ENCODE measurements at places on chromosomes 6 and 20. TPM values are rescaled to one million over a fixed set of nuclear protein-coding genes. Genes with fewer than 3 reads are reported as not detected.

- DNase-seq = peak; percentile 67
- no peak overlapping the region for H3K4me3 ChIP-seq
- H3K4me1 ChIP-seq = peaks cover 79% of the 10 kb centered on the region
- H3K27ac ChIP-seq = peak overlapping the region; percentile 84
These were observed 35.4 kb upstream of the PIM1 start for GRCh38 chr6:37134396-37135191.

- H3K36me3 ChIP-seq = peaks cover 5% of the 10 kb centered on the region
- no peaks in the 10 kb centered on the region for H3K27me3 ChIP-seq
- no peak overlapping the region for H3K4me3 ChIP-seq
- no peak for DNase-seq
- H3K4me1 ChIP-seq = no peaks in the 10 kb centered on the region
- no peak overlapping the region for H3K27ac ChIP-seq
These were observed 25.6 kb downstream of the FUCA2 start for GRCh38 chr6:143485967-143486366.

DNA sequence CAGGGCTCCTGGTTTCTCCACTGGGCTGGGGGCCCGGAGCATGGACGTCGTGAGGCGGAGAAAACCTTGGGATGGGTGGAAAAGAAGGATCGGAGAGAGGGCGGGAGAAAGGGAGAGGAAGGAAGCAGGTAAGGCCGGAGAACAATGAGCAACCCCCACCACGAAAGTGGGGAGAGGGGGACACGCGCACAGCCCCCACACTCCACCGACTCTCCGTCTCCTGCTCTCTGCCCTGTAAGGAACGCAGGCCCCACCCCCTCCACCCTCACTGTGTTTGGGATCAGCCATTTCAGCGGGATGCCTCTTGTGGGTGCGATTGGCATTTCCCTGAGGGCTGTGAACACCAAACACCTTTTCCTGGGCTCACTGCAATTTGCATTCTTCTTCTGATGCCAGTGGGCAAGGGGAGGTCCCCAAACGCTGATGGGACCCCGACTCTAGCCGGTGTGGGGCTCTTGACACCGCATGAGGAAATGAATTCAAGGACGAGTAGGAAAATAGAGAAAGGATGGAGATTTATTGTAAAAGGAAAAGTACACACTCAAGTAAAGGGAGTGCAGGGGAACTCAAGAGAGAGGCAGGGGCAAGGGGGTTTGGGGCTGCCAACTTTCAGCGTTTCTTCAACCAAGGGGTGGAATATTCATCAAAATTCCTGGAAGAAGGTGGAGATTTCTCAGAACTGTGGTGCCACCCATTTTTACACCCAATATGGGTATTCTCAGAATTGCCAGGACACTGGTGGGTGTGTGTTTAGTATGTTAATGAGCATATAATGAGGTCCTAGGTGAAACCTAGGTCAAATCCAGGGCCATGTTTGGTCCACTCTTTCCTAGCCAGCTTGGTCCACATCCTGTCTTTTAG, 13.1 kb upstream of the RAET1L start:
- no peaks in the 10 kb centered on the region for H3K36me3 ChIP-seq
- H3K27ac ChIP-seq = no peak overlapping the region
- DNase-seq = no peak
- peaks cover 63% of the 10 kb centered on the region for H3K27me3 ChIP-seq

DNA sequence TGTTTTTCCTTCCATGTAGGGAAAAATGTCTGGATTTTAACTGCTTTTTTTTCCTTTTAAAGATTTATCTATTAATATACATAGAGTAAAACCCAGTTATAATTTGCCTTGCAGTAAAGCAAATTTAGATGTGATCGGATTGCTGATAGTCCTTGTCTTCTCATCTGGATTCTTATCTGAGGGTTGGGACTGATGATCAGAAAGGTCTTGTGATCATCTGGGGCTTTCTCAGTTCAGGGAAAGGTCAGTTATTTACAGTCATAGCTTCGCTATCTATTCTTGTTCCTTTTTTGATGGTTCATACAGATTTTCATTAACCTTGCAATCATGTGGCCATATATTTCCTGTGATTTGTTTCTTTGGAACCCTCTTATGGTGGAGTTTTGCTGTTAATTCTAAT, 63.8 kb upstream of the CLDN20 start:
- no peaks in the 10 kb centered on the region for H3K27me3 ChIP-seq
- H3K27ac ChIP-seq = no peak overlapping the region
- H3K4me3 ChIP-seq = no peak overlapping the region
- DNase-seq = no peak
- H3K4me1 ChIP-seq = no peaks in the 10 kb centered on the region

DNA sequence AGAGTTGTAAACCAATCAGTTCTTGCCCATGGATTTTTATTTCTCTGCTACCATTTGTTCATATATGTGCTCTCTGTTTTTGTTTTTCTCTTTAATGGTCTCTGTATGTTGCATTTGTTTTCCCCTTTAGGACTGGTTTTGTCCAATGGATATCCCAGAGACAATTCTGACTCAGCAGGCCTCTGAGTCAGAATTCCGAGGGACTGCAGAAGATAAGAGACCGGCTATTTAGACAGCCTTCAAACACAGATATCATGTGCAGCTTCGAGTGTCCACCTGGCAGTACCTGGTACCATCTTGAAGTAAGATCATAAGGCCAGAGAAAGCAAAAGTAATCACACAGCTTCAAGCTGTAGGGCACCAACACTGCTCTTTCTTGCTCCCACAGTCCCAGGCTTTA, 125.5 kb downstream of the ELOVL4 start:
- H3K27me3 ChIP-seq = no peaks in the 10 kb centered on the region
- no peaks in the 10 kb centered on the region for H3K36me3 ChIP-seq
- H3K4me3 ChIP-seq = no peak overlapping the region
- no peaks in the 10 kb centered on the region for H3K4me1 ChIP-seq
- no peak for DNase-seq

GRCh38 chr6:106844930-106845329, 129.6 kb downstream of the CD24 start:
- DNase-seq = no peak
- H3K27ac ChIP-seq = no peak overlapping the region
- no peaks in the 10 kb centered on the region for H3K27me3 ChIP-seq
- H3K4me3 ChIP-seq = no peak overlapping the region

DNA sequence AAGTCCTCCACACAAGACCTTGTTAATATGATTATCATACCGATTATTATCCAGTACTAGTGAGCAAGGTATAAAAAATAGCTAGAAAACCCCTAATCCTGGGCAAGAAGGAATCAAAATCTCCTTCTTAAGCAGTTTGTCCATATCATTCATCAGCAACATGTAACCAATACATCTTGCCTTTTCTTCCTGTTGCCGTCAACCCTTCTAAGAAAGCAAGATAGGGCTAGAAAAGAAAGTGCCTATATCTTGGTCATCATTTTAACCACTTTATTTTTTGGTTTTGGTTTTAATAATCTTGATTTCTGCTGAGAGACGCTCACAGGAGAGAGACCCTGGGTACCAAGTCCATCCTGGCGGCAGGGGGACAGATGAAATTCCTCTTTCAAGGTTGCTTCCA, 27.2 kb upstream of the PREX1 start:
- no peak overlapping the region for H3K4me3 ChIP-seq
- no peak overlapping the region for H3K27ac ChIP-seq
- H3K27me3 ChIP-seq = peaks cover 3% of the 10 kb centered on the region
- H3K36me3 ChIP-seq = no peaks in the 10 kb centered on the region
- no peaks in the 10 kb centered on the region for H3K4me1 ChIP-seq

- no peak overlapping the region for H3K27ac ChIP-seq
- H3K36me3 ChIP-seq = peaks cover 11% of the 10 kb centered on the region
- no peaks in the 10 kb centered on the region for H3K27me3 ChIP-seq
- H3K4me3 ChIP-seq = no peak overlapping the region
These were observed 94.3 kb upstream of the BEND3 start for GRCh38 chr6:107209406-107210305.

GRCh38 chr20:20014659-20015058, 2.5 kb upstream of the NAA20 start:
- no peaks in the 10 kb centered on the region for H3K27me3 ChIP-seq
- no peak overlapping the region for H3K27ac ChIP-seq
- DNase-seq = no peak
- peaks cover 52% of the 10 kb centered on the region for H3K4me1 ChIP-seq
- H3K36me3 ChIP-seq = no peaks in the 10 kb centered on the region

DNA sequence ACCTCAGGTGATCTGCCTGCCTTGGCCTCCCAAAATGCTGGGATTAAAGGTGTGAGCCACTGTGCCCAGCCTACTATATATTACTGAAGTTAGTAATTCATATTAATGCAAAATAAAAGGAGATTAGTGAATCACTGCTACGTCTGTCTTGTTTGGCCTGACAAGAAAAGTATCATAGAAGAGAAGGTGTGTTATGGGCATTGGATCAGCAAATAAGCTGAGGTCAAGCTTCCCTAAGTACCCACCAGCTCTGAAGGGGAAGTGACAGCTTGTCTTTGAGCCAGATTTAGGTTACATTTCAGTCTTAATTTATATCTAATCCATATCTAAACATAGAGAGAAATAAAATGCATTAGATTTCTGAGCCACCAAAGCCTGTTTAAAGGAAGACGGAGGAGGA, 7.1 kb downstream of the SGK1 start:
- H3K4me1 ChIP-seq = no peaks in the 10 kb centered on the region
- DNase-seq = no peak
- H3K27me3 ChIP-seq = no peaks in the 10 kb centered on the region
- H3K36me3 ChIP-seq = no peaks in the 10 kb centered on the region

DNA sequence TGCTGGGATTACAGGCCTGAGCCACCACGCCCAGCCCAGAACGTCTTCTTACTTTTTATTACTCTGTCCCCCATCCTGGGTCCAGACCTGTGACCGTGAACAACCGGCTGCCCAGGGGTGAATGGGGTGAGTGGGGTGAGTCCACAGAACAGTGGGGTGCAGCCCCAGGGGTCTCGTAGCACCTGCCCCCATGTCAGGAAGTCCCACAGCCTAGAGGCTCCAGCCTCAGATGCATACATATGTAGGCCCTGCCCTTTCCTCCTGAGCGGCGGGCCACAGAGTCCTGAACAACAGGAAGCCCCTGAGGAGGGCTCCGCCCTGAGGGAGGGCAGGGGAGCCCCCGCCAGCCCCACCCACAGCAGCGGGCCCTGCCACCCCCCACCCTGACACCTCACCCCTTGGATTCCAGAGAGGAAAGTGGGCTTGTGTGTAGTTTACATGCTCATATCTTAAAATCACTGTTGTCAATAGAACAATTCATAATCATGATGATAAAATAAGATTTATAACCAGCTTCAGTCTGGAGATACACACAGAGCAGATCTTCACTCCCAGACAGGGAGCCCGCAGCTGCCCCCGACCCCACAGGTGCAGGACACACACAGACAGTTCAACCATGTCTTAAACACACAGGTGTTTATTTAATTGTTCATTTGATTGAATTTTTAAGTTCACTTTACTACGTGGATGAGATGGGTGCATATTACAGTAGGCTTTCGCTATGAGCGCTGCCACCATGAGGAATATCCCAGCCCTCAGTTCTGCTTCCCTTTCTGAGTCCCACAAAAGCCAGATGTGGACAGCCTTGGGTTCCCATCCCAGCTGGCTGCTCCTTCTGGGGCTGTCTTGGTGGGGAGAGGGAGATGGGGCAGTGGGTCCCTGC, 12.4 kb upstream of the GMEB2 start:
- DNase-seq = peak; percentile 43
- no peaks in the 10 kb centered on the region for H3K27me3 ChIP-seq
- H3K4me1 ChIP-seq = peaks cover 21% of the 10 kb centered on the region

- H3K27ac ChIP-seq = no peak overlapping the region
- H3K36me3 ChIP-seq = no peaks in the 10 kb centered on the region
- H3K4me3 ChIP-seq = no peak overlapping the region
- no peak for DNase-seq
These were observed 608.4 kb downstream of the EPHA7 start for GRCh38 chr6:92810913-92811312.

DNA sequence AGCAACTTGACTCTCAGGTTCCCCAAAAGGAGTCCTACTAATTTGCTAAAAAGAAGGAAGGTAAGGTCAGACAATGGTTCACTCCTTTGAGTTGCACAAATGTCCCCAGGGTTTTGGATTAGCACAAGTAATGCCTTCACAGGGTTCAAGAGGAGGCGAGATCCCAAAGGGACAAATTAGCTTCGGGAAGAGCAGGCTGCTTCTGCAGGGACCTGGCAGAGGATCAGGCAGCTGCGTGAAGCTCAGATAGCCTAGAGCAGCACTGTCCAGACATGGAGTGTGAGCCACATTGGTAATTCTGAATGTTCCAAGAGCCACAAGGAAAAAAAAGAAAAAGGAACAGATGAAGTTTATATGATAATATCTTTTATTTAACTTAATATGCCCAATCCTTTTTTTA, 115.4 kb downstream of the CFAP61 start:
- H3K4me1 ChIP-seq = no peaks in the 10 kb centered on the region
- H3K4me3 ChIP-seq = no peak overlapping the region
- H3K36me3 ChIP-seq = no peaks in the 10 kb centered on the region
- no peak overlapping the region for H3K27ac ChIP-seq
- H3K27me3 ChIP-seq = no peaks in the 10 kb centered on the region

DNA sequence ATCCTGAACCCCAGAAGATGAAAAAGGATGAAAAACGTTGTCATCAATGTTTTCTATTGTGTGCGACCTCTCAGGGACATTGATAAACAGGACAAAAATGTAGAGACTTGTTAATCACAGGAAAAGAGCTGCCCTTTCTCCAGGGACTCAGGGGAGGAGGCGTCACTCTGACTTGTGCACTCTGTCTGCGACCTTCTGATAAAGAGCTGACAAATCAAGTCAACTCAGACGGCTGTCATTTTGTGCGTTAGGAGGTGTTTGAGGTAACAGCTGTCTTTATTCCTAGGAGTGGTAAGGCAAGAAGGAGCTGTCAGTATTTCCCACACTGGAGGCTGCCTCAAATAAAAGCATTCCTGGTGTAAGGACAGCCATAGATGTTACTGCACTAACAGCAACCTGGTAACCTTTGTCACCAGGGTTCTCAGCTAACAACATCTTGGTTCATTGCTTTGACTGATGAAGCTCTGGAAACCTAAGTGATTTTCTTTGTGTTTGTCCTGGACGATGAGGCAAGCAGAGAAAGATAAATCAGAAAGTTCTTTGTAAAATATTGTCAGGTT, 38.6 kb upstream of the NXT1 start:
- no peak overlapping the region for H3K4me3 ChIP-seq
- H3K27me3 ChIP-seq = no peaks in the 10 kb centered on the region
- no peak overlapping the region for H3K27ac ChIP-seq
- no peaks in the 10 kb centered on the region for H3K36me3 ChIP-seq
- H3K4me1 ChIP-seq = peaks cover 4% of the 10 kb centered on the region

- DNase-seq = no peak
- no peaks in the 10 kb centered on the region for H3K36me3 ChIP-seq
- no peak overlapping the region for H3K27ac ChIP-seq
- no peaks in the 10 kb centered on the region for H3K4me1 ChIP-seq
These were observed 12.3 kb downstream of the SLC17A2 start for GRCh38 chr6:25918083-25918683.

Gene TEAD3
- total RNA-seq = 15.8 TPM

Gene BTN1A1
- not detected for total RNA-seq

Gene POU5F1
- total RNA-seq = not detected

Gene VSX1
- not detected for total RNA-seq

Gene CRISP2
- not detected for total RNA-seq

Gene SNAI1
- total RNA-seq = 3.2 TPM

Gene ZNF831
- 1.3 TPM for total RNA-seq
